Effector CD8-positive, alpha-beta T cell (primary cell): ENCODE measurements at places on chromosomes 12 and 14.

- DNase-seq: no peak
Observed at GRCh38 chr14:65704850-65705249, 292.3 kb downstream of the FUT8 start.

DNA sequence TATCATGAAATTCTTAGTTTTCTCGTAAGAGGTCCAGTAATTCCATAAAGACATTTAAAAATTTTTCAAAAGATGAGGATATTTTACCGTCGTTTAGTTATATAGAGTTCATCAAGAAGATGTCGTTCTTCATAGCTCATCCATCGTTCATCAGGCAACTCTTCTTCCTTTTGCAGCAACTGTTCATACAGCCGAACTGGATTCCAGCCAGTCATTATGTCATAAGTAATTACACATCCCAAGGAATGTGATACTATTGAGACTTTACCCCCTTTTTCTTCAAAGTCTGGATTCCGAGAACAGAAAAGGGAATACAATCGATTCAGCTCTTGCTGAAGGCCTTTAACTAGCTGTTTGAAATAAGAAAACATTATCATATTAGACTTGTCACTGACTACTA is 90.3 kb downstream of the DDHD1 start:
- DNase-seq: no peak

GRCh38 chr14:62081012-62081612 is 318.9 kb downstream of the SNAPC1 start:
- no peak for DNase-seq

DNA sequence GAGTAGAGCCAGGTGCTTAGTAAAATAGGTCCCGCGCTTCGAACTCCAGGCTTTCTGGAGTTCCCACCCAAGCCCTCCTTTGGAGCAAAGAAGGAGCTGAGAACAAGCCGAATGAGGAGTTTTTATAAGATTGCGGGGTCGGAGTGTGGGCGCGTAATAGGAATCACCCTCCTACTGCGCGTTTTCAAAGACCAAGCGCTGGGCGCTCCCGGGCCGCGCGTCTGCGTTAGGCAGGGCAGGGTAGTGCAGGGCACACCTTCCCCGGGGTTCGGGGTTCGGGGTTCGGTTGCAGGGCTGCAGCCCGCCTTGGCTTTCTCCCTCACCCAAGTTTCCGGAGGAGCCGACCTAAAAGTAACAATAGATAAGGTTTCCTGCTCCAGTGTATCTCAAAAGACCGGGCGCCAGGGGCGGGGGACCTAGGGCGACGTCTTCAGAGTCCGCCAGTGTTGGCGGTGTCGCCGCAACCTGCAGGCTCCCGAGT is 3.6 kb downstream of the SSTR1 start:
- DNase-seq: no peak

DNA sequence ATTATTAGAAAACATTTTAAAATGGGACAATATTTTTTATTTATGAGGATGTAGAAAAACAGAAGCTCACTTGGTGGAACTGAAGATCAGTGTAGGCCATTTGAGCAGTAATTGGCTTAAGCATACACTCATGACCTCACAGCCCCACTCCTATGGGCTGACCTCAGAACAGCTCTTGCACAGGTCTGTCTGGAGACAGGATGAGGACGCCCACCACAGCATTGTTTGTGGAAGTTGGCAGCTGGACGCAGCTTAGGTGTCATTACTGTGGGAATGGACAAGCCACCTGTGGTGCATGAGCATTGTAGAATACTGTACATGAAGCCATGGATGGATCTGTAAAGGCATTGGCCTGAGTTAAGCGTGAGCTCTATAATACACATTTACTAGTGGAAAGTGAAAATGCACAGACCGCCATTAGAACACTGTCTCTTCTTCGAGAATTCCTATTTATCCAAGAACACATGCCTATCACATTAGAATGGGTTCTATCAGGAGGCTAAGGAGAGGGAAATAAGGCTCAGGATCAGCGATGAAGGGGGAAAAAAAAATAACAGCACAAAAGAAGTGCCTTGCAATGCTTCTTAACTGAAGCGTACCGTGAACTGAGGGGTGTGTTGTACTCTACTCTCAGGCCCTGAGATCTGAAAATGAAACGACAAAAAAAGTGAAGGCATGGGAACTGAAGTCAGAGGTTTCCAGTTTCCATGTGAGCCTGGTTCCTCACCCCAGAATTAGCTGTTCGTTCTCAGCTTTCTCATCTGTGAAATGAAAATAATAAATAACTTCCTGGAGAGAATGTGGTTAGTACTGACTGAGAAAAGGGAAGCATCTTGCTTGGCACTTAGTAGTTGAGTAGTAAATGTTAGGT is 33.6 kb downstream of the KCNA1 start:
- no peak for DNase-seq

DNA sequence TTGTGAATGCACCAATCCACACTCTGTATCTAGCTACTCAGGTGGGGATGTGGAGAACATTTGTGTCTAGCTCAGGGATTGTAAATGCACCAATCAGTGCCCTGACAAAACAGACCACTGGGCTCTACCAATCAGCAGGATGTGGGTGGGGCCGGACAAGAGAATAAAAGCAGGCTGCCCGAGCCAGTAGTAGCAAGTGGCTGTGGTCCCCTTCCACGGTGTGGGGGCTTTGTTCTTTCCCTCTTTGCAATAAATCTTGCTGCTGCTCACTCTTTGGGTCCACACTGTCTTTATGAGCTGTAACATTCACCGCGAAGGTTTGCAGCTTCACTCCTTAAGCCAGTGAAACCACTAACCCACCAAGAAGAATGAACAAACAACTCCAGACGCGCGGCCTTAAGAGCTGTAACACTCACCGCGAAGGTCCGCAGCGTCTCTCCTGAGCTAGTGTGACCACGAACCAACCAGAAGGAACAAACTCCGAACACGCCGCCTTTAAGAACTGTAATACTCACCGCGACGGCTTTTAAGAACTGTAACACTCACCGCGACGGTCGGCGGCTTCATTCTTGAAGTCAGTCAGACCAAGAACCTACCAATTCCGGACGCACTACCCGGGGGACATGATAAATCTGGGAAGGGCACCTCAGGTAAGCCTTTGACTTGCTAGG is 4.6 kb upstream of the LDHB start:
- DNase-seq: no peak

- DNase-seq: no peak
Observed at GRCh38 chr14:72559202-72559601, 334.7 kb downstream of the DPF3 start.

- DNase-seq: no peak
Observed at GRCh38 chr14:35534208-35534872, 376 bp downstream of the INSM2 start.

GRCh38 chr14:52015411-52016030 is 26.2 kb downstream of the RTRAF start:
- DNase-seq: no peak

DNA sequence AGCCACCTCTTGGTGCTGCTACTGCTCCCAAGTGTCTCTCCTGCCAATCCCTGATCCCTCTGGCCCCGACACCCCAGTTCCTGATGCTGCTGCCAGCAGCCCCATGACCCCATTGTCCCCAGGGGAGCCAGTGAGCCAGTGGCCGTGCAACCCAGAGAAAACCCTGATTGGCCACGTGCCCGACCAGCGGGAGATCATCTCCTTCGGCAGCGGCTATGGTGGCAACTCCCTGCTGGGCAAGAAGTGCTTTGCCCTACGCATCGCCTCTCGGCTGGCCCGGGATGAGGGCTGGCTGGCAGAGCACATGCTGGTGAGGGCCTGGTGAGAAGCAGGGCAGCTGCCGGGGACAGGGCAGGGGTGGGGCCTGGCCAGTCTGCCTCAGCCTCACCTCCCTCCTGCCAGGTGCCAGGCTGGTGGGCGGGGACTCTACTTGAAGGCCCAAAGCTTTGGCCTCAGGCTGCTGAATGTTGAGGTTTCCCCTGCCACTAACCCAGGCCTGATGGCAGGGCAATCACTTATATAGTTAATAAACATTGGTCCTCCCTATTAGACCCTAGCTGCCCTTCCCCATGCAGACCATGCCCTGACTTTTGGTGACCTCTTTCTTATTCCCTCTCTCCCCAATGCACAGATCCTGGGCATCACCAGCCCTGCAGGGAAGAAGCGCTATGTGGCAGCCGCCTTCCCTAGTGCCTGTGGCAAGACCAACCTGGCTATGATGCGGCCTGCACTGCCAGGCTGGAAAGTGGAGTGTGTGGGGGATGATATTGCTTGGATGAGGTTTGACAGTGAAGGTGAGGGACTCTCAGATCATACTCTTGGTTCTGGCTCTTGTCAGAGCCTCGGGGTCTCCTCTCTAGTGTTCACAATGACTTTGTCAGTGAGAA is 5.1 kb downstream of the PCK2 start:
- DNase-seq: no peak
